Left lung (tissue), 14 donors: ENCODE measurements at places on chromosomes 7 and 10. TPM values are rescaled to one million over a fixed set of nuclear protein-coding genes. Genes with fewer than 3 reads are reported as not detected.
A peak's percentile ranks its signal among the peaks of the same experiment; 100 is the strongest.

GRCh38 chr7:130982160-130982638 is 248.2 kb upstream of the KLF14 start:
- no peak for DNase-seq

DNA sequence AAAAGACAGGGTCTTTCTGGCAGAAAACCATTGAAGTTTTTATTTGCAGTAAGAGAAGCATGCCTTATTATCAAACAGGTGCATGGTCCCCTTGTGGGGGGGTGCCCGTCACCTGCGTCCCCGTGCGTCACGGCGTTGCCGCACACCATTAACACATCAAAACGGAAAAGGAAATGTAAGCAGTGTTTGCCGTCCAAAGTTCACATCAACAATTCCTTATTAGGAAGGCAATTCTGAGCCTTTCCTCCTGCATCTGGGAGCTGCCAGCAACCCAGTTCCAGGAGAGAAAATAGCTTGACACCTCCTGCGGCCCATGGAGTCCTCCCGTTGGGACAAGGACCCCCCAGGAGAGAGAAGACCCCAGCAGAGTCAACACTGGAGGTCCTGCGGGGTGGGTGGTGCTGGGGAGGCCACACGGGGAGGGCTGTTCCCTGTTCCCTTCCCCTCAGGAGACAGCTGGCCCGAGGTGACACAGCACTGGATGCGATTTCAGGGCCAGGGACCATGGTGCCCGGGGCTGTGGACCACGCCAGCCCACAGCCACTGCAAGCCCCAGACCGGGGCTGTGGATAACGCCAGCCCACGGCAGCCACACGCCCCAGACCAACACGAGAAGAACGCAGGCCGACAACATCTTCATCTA is 39.5 kb downstream of the DIP2C start:
- DNase-seq: peak; percentile 76

GRCh38 chr7:34755008-34755407 is 97.0 kb downstream of the NPSR1 start:
- DNase-seq: no peak

- no peak for DNase-seq
Observed at GRCh38 chr7:3780525-3780924, 479.5 kb downstream of the SDK1 start.

- no peak for DNase-seq
Observed at GRCh38 chr7:151688236-151688780, 168.6 kb upstream of the RHEB start.

IKZF1 gene
- polyA plus RNA-seq: 2.6 TPM
